ENCODE measurements at places on chromosomes 3 and 15.

DNA sequence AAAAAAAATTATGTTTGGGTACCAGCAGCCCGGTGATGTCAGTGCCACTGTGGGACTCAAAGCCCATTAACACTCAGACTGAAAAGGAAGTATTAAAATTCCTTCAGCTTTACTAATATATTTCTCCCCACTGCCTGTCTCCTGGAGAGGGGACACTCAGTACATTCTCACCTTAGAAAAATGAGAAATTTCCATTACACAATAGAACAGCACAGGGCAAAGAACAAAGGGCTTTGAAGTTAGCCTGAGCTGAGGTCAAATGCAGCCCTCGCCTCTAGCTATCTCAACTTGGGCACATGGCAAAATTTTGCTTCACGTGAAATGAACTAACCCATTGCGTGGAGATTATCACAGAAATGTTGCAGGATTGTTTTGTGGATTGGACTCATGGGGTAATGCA is 80.8 kb downstream of the RARB start:
- no peak for DNase-seq

- no peak for DNase-seq
These were observed 8.1 kb upstream of the SRPRB start for GRCh38 chr3:133797396-133798105.

- no peak for DNase-seq
These were observed 13.2 kb upstream of the ZBTB20 start for GRCh38 chr3:115160295-115160694.

DNA sequence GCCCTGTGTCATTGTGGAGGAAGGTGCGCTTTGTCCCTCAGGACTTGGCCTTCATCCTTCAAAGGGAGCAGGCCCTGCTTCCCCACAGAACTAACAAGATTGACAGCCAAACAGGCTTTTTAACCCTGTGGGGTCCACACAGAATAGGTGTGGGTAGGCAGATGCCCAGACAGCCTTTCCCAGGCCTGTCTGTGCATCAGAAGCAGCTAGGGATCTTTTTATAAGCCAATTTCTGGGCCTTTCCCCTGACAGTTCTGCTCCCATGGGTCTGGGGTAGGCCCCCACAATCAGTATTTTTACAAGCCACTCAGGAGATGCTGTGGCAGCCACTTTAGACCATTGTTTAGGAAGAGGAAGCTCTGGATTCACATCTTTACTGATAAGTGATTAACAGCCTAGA is 69.2 kb downstream of the MRPL46 start:
- no peak for DNase-seq

DNA sequence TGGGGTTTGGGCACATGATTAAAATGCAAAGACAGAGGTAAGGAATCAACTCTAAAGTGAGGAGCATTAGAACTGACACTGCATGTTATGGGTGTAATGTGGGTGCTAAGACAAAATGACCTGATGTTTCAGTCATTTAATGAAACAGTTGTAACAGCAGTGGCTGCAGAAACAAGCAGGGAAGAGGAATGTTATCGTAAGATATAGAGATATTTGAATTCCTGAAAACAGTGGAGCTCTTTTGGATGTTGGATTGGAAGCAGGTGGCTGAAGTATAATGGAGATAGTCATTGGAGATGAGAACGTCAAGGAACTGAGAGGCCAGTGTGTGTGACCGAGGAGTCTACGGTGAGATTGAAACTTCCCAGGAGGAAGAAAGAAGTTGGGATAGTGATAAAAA is 1065.2 kb downstream of the ZPLD1 start:
- no peak for DNase-seq

GRCh38 chr3:65168547-65168946 is 480.7 kb upstream of the ADAMTS9 start:
- DNase-seq: no peak

- DNase-seq: no peak
These were observed 53.5 kb downstream of the MSL2 start for GRCh38 chr3:136142592-136142991.

DNA sequence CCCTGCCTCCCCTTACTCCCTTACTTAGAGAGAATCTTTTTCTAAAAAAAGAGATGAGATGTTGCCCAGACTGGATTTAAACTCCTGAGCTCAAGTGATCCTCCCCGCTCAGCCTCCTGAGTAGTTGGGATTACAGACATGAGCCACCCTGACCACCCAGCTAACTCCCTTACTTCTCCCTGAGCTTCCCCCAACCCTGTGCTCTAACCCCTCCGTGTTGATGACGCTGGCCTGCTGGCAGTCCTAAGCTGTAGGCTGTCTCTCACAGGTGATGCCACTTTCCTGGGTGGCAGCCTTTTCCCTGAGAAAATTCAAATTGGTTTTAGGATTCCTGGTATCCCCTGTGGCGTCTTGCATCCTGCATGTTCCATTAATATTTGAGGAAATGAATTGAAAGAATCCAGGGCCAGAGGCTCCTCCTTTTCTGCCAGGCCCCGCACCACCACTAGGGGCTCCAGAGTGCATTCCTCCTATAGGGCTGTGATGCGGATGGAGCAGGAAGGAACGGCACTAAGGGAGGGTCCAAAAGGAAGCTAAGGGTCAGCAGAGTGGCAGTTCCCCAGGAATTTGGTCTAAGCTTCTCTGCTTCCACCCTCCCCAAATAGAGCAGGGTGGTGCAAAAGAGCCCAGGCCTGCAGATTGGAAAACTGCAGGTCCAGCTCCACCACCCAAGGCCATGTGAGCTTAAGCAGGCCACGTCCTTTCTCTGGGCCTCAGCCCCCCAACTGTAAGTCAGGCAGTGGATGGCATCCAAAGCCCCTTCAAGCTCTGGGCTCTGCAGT is 101.1 kb downstream of the DAPK2 start:
- peak; percentile 34 for DNase-seq

DNA sequence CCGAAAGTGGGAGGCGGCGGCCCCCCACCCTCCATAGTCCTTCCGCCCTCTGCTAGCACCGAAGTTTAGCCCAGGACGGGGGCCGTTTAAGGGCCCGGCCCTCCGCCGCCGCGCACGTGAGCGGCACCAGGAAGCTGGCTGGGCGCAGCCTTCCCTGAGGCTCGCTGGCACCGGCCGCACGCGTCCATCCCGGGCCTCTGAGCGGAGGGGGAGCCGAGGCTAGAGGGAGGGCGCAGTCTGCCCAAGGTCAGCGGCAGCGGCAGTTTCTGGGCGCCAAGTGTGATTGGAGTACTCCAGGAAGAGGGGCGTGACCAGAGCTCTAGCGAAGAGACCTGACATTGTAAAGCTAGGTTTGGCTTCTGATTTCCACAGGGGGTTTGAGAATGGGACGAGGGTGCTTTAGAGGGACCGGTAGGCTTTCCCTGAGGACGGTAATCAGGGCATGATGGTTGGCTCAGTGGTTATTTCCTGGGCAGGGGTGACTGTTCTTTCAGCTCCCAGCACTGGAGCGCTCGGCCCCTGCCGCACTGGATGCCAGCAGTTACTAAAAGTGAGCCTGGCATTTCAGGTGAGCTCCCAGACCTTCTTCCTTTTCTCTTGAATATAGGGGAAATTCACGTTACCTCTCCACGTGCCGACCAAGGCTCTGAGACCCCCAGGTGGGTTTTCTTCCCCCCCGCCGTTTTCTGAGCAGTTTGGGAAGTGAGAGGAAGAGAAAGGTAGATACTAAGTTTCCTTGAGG is 853 bp downstream of the TEX264 start:
- peak; percentile 28 for DNase-seq

- no peak for DNase-seq
These were observed 79.0 kb downstream of the SEMA6D start for GRCh38 chr15:47796339-47796738.

- DNase-seq: no peak
These were observed 619.4 kb downstream of the PYDC2 start for GRCh38 chr3:192080336-192080735.

- no peak for DNase-seq
These were observed 2.3 kb upstream of the DLL4 start for GRCh38 chr15:40926659-40927494.

DNA sequence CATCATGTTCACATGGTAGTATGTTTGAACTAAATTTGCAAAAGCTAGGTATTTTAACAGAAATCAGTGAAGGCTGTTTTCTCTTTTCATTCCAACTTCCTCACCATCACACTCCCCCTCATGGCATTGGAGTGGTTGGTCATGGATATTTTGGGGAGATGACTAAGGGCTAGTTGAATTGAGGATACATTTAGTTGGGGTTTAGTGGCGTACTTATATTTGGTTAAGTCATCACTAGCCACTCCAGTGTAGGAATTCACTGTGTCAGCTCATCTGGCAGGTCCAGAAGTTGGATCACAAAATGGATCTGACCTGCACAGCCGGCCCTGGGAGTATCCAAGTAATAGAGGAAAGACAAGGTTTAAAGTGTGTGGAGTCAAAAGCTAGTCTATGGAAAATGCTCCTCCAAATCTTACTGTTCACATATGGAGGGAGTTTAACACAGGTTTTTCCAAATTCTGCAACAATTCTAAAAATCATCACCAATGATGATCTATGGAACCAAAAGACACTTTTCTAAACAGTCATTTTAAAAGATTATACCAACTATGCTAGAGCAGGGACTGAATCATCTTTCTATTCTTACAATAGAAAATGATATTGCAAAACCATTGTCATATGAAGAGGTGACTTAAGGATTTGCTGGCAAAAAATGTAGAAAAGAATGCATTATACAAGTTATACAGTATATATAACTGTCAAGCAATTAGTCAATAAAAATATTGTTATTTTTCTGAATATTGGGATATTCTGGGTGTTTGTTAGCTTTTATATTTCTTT is 247.8 kb upstream of the PEX5L start:
- no peak for DNase-seq

- no peak for DNase-seq
These were observed 33.7 kb downstream of the HCN4 start for GRCh38 chr15:73335026-73335425.

- DNase-seq: no peak
These were observed 5.3 kb downstream of the CHST2 start for GRCh38 chr3:143124601-143125520.

DNA sequence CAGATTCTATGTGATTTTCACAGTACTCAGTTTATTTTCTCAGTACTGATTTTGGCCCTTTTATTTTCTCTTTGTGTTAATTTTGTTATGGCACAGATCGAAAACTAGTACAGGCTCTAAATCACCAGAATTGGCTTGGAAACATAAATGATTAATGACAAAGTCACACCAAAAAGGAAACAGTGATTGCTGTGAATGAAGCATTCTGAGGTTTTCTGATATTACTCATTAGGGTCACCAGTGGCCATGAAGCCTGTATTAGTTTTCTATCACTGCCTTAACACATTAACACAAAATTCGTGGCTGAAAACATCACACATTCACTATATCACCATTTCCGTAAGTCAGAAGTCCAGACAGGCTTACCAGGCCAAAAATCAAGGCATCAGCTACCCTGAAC is 343.0 kb upstream of the THRB start:
- DNase-seq: no peak

DNA sequence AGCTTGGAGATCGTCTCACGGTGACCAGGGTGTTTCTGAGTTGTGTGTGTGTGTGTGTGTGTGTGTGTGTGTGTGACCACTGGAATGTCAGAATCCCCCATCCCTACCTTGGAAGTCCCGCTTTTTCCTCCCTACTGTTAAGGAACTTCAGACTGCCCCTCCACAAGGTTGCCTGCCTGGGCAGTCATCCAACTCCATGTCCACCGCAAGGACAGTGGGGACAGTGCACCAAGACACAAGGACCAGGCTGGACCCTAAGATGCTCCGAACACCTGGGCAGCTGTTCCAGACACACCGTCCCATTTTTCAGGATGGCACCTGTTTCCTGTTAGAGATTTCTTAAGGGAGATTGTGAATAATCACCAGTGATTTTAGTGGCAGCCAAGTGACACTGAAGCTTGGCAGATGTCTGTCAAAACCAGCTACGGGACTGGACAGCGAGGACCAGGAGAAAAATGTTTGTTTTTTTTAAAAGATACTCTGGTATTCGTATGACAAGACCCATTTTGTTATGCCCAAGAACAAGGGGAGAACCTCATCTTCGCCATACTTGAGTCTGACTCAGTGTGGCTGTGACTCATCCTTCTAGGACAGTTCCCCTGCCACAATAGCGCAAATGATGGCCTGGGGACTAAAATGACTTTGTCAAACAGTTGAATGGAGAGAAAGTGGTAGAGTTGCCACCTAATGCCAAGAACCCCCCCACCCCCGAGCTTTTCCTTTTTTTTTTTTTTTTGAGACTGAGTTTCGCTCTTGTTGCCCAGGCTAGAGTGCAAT is 15.5 kb downstream of the PAQR9 start:
- no peak for DNase-seq

Measured in activated T-helper 1 cell treated with Interleukin-2 at 50 U/mL for 16 hours (primary cell).